ENCODE measurements at places on chromosomes 1 and 21. TPM values are rescaled to one million over a fixed set of nuclear protein-coding genes. Genes with fewer than 3 reads are reported as not detected.

Gene PADI2
- polyA plus RNA-seq: not detected

Gene KIF17
- not detected for polyA plus RNA-seq

Gene CCDC27
- polyA plus RNA-seq: not detected

Gene LCE2C
- not detected for polyA plus RNA-seq
